ENCODE measurements at places on chromosomes 3 and 15. TPM values are rescaled to one million over a fixed set of nuclear protein-coding genes. Genes with fewer than 3 reads are reported as not detected.

Gene CCDC80
- not detected for total RNA-seq

Gene CNTN6
- total RNA-seq, result not detected

Gene FAM174B
- total RNA-seq, result 10.9 TPM

Gene POMGNT2
- total RNA-seq, result 5.6 TPM

Gene SLC9C1
- not detected for total RNA-seq

Gene KIF15
- 0.30 TPM for total RNA-seq

DNA sequence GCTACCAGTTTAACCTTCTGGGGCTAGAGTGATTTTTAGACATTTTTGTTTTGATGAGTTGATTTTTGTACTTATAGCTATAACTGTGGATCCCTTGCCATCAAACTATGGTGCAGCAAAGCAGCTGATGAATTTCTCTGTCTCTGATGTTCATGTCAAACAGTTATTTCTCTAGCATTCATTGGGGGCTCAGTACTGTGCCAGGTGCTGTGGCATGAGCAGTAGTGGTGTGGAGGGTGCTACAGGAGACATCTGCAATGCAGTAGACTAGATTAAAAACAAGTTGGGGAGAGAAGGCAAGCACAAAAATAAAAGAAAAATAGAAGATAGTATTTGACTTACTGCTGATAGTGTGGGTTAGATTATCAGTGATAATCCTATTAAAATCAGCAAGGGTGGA, 95.3 kb downstream of the AKAP13 start:
- DNase-seq, result no peak
- H3K36me3 ChIP-seq, result no peaks in the 10 kb centered on the region
- H3K27me3 ChIP-seq, result no peaks in the 10 kb centered on the region
- peaks cover 81% of the 10 kb centered on the region for H3K4me1 ChIP-seq

GRCh38 chr15:91520850-91521249, 332.7 kb upstream of the SLCO3A1 start:
- H3K4me3 ChIP-seq, result no peak overlapping the region
- no peak for DNase-seq
- no peaks in the 10 kb centered on the region for H3K36me3 ChIP-seq
- peaks cover 19% of the 10 kb centered on the region for H3K4me1 ChIP-seq

DNA sequence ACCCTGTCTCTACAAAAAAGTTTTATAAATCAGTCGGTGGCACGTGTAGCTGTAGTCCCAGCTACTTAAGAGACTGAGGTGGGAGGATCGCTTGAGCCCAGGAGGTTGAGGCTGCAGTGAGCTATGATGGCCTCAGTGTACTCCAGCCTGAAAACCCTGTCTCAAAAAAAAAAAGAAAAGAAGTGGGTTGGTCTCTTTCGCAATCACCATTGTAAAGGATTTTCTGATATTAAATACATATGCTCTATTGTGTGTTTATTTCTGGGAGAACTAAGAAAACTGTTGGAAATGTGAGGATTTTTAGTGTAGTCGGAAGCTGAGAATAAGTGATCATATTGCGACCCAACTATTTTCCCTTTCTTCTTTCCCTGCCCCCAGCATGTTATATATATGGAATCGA, 7.5 kb downstream of the ZNF710 start:
- H3K4me1 ChIP-seq, result peaks cover 34% of the 10 kb centered on the region
- no peaks in the 10 kb centered on the region for H3K36me3 ChIP-seq
- no peak overlapping the region for H3K27ac ChIP-seq
- H3K4me3 ChIP-seq, result no peak overlapping the region

- H3K27ac ChIP-seq, result no peak overlapping the region
- no peaks in the 10 kb centered on the region for H3K27me3 ChIP-seq
- H3K36me3 ChIP-seq, result peaks cover 20% of the 10 kb centered on the region
- H3K4me3 ChIP-seq, result no peak overlapping the region
These were observed 11.2 kb upstream of the CAPN3 start for GRCh38 chr15:42348083-42348482.

DNA sequence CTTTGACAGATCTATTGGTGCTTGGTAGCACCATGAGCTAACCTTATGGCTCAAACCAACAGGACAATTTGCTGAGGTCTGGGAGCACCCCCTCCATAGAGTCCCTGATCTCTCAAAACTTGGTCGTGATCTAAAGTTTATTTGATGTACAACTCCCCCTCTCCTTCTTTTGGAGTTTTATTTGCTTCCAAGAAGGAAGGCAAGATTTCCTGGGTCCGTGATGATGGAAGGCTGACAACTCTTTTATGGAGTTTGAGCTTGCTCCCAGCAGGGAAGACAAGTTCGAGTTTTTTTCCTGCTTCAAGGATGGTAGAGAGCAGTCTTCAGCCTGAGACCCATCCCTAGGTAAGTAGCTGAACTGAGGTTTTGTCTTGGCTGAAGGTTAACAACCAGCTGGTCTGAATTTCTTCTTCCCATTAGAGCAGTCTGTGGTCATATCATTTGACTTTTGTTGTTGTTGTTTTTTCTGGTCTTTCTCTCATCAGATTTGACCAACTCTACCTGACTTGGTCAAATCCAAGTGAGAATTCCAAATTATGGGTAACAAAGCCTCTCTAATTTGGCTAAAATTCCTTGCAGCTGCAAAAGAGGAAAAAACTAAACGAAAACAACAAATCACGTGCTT, 2.8 kb upstream of the MUC20 start:
- H3K36me3 ChIP-seq, result peaks cover 11% of the 10 kb centered on the region
- peaks cover 11% of the 10 kb centered on the region for H3K4me1 ChIP-seq
- no peak overlapping the region for H3K4me3 ChIP-seq
- no peak for DNase-seq
- no peaks in the 10 kb centered on the region for H3K27me3 ChIP-seq

DNA sequence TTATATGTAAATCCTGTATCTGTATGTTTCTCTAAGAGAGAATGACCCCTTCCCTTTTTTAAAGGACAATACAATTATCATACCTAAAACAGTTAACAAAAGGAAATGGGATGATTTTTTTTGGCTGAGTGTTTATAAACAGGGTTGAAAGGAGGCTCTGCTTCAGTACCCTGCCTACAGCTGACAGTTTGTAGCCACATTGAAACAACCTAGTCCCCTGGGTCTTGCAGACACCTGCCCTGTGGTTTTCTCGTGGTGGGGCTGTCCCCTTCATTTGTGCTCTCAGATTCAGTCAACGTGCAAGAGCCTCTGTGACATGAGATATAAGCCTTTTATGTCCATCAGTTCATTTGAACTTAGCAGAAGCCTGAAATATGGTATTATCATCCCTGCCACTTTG, 2.3 kb upstream of the HMCES start:
- peaks cover 9% of the 10 kb centered on the region for H3K36me3 ChIP-seq
- peaks cover 47% of the 10 kb centered on the region for H3K4me1 ChIP-seq
- no peak for DNase-seq

DNA sequence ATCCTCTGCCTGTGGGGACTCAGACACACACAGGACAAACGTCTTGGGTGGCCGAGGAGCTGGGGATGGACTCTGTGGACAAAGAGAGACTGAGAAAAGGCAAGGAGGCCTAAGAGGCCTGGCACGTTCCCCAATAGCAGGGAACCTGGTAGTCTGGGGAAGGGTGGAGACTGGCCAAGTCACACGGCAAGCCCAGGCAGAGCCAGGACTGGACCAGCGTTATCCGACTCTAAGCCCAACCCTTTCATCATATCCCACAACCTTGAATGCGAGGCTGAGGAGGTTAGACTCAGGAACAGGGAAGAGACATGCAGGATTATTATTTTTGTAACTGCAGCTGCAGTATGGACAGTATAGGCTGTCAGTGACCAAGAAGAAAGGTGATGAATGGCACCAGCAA, 53.4 kb downstream of the SLC6A11 start:
- no peak overlapping the region for H3K27ac ChIP-seq
- H3K4me3 ChIP-seq, result no peak overlapping the region
- H3K27me3 ChIP-seq, result peaks cover 52% of the 10 kb centered on the region
- no peaks in the 10 kb centered on the region for H3K36me3 ChIP-seq
- H3K4me1 ChIP-seq, result no peaks in the 10 kb centered on the region

- H3K27me3 ChIP-seq, result no peaks in the 10 kb centered on the region
- peaks cover 56% of the 10 kb centered on the region for H3K4me1 ChIP-seq
- H3K36me3 ChIP-seq, result peaks cover 13% of the 10 kb centered on the region
- no peak overlapping the region for H3K4me3 ChIP-seq
- DNase-seq, result no peak
These were observed 25.3 kb downstream of the MEF2A start for GRCh38 chr15:99590913-99591646.

GRCh38 chr3:178671791-178672190, 135.6 kb downstream of the KCNMB2 start:
- H3K4me3 ChIP-seq, result no peak overlapping the region
- H3K36me3 ChIP-seq, result no peaks in the 10 kb centered on the region
- peaks cover 2% of the 10 kb centered on the region for H3K4me1 ChIP-seq
- no peak for DNase-seq

- no peaks in the 10 kb centered on the region for H3K4me1 ChIP-seq
- peaks cover 9% of the 10 kb centered on the region for H3K27me3 ChIP-seq
- DNase-seq, result no peak
- no peaks in the 10 kb centered on the region for H3K36me3 ChIP-seq
These were observed 420.6 kb downstream of the MECOM start for GRCh38 chr3:169242708-169243513.

DNA sequence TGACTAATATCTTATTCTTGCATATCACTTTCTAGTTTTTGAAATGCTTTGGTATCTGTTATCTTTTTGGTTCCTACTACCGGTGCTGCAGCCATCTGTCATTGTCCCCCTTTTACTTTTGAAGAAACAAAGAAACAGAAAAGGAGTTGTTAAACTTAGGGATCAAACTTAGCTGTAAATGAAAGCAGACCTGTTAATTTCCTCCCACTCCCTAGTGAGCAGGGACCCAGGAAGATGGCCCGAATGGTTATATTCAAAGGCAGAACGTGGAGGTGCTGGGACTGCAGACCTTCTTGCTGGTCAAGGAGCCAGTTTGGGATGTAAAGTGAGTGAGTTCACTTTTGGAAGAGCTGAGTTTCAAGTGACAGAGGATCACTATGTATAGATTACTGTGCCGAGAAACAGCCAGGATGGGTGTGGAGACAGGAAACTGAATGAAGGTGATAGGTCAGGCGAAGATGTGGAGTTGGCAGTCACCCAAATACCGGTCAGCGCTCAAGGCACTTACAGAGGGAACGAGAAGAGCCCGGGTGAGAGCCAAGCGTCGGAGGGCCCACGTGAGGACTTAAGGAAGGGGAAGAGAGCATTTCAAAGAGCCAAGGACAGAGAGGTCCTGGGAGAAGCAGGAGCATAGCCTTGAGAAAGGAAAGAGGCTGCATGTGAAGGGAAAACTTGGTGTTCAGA, 20.1 kb downstream of the KBTBD8 start:
- peaks cover 25% of the 10 kb centered on the region for H3K4me1 ChIP-seq
- no peak for DNase-seq
- H3K27me3 ChIP-seq, result no peaks in the 10 kb centered on the region
- no peak overlapping the region for H3K27ac ChIP-seq
- H3K36me3 ChIP-seq, result peaks cover 2% of the 10 kb centered on the region
- H3K4me3 ChIP-seq, result no peak overlapping the region

GRCh38 chr3:104438706-104439105, 928.0 kb upstream of the ALCAM start:
- no peaks in the 10 kb centered on the region for H3K4me1 ChIP-seq
- no peak for DNase-seq
- H3K27me3 ChIP-seq, result no peaks in the 10 kb centered on the region

DNA sequence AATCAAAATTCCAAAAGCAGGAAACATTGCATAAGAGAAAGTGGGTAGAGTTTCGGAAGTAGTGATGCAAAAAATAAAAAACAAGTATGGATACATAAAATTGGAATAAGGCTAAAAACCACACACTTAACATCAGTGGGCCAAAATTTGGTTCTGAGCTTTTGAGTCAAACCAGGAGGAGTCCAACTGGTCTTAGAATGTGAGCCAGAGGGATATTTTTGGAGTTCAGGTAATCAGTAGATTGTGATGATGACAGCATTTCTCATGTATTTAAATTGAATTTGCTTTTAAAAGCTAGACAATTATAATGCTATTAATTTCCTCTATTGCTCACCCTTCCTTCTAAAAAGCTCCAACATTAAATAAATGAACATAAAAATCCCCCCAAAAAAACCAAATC, 38.2 kb upstream of the CHST2 start:
- H3K4me3 ChIP-seq, result no peak overlapping the region
- DNase-seq, result no peak
- H3K4me1 ChIP-seq, result peaks cover 13% of the 10 kb centered on the region
- no peaks in the 10 kb centered on the region for H3K36me3 ChIP-seq
- peaks cover 8% of the 10 kb centered on the region for H3K27me3 ChIP-seq

GRCh38 chr15:66233487-66234415, 19.8 kb downstream of the MEGF11 start:
- H3K4me1 ChIP-seq, result no peaks in the 10 kb centered on the region
- no peak overlapping the region for H3K4me3 ChIP-seq
- H3K27me3 ChIP-seq, result peaks cover 32% of the 10 kb centered on the region
- H3K27ac ChIP-seq, result no peak overlapping the region
- no peaks in the 10 kb centered on the region for H3K36me3 ChIP-seq
- DNase-seq, result no peak

DNA sequence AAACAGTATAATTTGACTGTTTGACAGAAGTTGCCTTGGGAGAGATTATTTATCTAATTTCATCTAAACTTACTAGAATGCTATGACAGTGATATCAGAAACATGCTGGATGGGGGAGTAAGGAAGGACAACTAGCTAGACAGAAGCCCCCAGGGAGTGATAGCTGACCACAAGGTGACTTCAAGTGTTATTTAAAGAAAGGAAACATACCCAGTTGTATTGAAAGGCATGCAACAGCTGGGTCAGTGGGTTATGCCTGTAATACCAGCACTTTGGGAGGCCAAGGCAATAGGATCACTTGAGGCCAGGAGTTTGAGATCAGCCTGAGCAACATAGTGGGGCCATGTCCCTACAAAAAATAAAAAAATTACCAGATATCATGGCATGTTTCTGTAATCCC, 69.6 kb downstream of the SLC49A4 start:
- H3K4me1 ChIP-seq, result no peaks in the 10 kb centered on the region
- H3K36me3 ChIP-seq, result peaks cover 18% of the 10 kb centered on the region
- no peak overlapping the region for H3K4me3 ChIP-seq
- H3K27ac ChIP-seq, result no peak overlapping the region

- no peaks in the 10 kb centered on the region for H3K27me3 ChIP-seq
- DNase-seq, result no peak
- no peaks in the 10 kb centered on the region for H3K36me3 ChIP-seq
- no peak overlapping the region for H3K27ac ChIP-seq
- H3K4me1 ChIP-seq, result peaks cover 4% of the 10 kb centered on the region
- H3K4me3 ChIP-seq, result no peak overlapping the region
These were observed 172.9 kb upstream of the TSPAN3 start for GRCh38 chr15:77243716-77244401.

DNA sequence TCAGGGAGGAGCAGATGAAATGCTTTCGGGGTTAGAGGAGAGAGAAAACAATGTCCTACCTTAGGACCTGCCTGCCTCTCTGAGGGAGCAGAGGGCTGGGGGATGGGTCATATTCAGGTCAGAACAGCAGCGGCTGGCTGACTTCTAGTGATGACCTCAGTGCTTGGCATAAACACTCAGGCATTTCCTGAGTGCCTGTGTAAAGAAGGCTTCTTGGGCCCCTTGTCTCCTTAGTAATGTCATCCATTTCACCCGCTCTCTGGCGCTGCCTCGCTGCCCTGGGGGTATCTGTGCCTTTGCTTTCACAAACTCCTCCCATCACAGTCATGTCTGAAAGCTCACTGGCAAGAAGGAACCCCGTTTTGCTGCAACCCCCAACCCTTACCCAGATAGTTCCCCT, 82.9 kb upstream of the GSK3B start:
- no peaks in the 10 kb centered on the region for H3K36me3 ChIP-seq
- DNase-seq, result no peak
- peaks cover 1% of the 10 kb centered on the region for H3K27me3 ChIP-seq
- H3K27ac ChIP-seq, result no peak overlapping the region
- H3K4me1 ChIP-seq, result no peaks in the 10 kb centered on the region
- H3K4me3 ChIP-seq, result no peak overlapping the region

Data from naive thymus-derived CD8-positive, alpha-beta T cell (primary cell).